ENCODE measurements at places on chromosomes 6 and 20.

- DNase-seq: no peak
Observed at GRCh38 chr20:16260911-16261310, 312.3 kb downstream of the KIF16B start.

GRCh38 chr20:15653396-15654207 is 919.6 kb downstream of the KIF16B start:
- no peak for DNase-seq

- no peak for DNase-seq
Observed at GRCh38 chr20:23000232-23000947, 34.7 kb upstream of the SSTR4 start.

- DNase-seq: no peak
Observed at GRCh38 chr6:112574190-112574589, 227.1 kb downstream of the RFPL4B start.

Measured in CD4-positive, alpha-beta T cell treated with Interleukin-21 for 1 hour (primary cell).